ENCODE measurements at places on chromosomes 2 and 18. TPM values are rescaled to one million over a fixed set of nuclear protein-coding genes. Genes with fewer than 3 reads are reported as not detected.

LCT gene
- total RNA-seq, result not detected

ARL4C gene
- 2.5 TPM for total RNA-seq

COBLL1 gene
- 15.2 TPM for total RNA-seq

SLC8A1 gene
- 999 TPM for total RNA-seq

SDC1 gene
- total RNA-seq, result 0.68 TPM

SERPINB13 gene
- not detected for total RNA-seq

CCDC74A gene
- total RNA-seq, result 0.65 TPM

CAPN13 gene
- total RNA-seq, result not detected

CNTNAP5 gene
- total RNA-seq, result not detected

LIMS3 gene
- 5.3 TPM for total RNA-seq

RAD51AP2 gene
- total RNA-seq, result 0.11 TPM

CYRIA gene
- 5.1 TPM for total RNA-seq

IL36G gene
- not detected for total RNA-seq

UGT1A10 gene
- total RNA-seq, result not detected

MZT2B gene
- total RNA-seq, result 595 TPM

CSRNP3 gene
- total RNA-seq, result 5.1 TPM

COL4A4 gene
- 13.6 TPM for total RNA-seq

GRP gene
- total RNA-seq, result not detected

UGT1A3 gene
- not detected for total RNA-seq
